ENCODE measurements at places on chromosomes 12 and 14. TPM values are rescaled to one million over a fixed set of nuclear protein-coding genes. Genes with fewer than 3 reads are reported as not detected.

CLEC2A gene
- not detected for total RNA-seq

AMN1 gene
- 9.6 TPM for total RNA-seq

FBRSL1 gene
- 90.8 TPM for total RNA-seq

MYF6 gene
- not detected for total RNA-seq

PPHLN1 gene
- 59.2 TPM for total RNA-seq

DAO gene
- total RNA-seq: not detected

PTCSC3 gene
- total RNA-seq: not detected

GPR135 gene
- total RNA-seq: 1.8 TPM

INSM2 gene
- total RNA-seq: not detected

CMAS gene
- total RNA-seq: 46.7 TPM

CNOT2 gene
- total RNA-seq: 78.8 TPM

GNB3 gene
- 17.3 TPM for total RNA-seq

HSPB8 gene
- 3.0 TPM for total RNA-seq

KRT73 gene
- total RNA-seq: not detected

MYBPC1 gene
- not detected for total RNA-seq

CCDC198 gene
- total RNA-seq: not detected

KCNH5 gene
- total RNA-seq: 0.09 TPM

GRCh38 chr12:94258593-94258992, 110.2 kb downstream of the PLXNC1 start:
- no peak for DNase-seq

DNA sequence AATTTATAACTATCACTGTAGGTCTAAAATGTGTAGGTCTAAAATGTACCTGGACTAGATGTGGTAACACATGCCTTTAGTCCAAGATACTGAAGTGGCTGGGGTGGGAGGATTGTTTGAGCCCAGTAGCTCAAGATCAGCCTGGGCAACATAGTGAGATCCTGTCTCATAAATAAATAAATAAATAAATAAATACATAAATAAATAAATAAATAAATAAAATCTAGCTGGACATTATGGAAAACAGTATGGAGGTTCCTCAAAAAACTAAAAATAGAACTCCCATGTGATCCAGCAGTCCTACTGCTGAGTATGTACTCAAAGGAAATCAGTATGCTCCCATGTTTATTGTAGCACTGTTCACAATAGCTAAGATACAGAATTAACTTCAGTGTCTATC, 24.0 kb downstream of the PDE3A start:
- no peak for DNase-seq

DNA sequence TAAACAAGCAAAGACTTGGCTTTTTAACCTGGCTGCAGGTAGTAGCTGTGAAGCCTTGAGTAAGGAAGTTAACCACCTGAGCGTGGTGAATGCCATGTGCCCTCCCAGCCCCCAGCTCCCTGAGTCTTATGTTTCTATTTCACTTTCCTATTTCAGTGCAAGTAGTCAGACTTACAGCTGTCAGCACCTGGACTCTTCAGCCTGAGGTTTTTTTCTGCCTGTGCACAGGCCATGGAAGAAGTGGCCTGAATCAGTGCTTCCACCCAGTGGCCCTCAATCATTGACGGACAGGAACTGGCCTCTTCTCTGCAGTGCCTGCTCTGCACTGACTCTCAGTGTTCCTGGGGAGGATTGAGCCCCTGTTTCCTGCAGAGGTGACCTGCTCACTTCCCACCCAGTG, 796.4 kb downstream of the MED13L start:
- DNase-seq: no peak

GRCh38 chr14:77409131-77409533, 14.2 kb downstream of the NOXRED1 start:
- peak; percentile 48 for DNase-seq

DNA sequence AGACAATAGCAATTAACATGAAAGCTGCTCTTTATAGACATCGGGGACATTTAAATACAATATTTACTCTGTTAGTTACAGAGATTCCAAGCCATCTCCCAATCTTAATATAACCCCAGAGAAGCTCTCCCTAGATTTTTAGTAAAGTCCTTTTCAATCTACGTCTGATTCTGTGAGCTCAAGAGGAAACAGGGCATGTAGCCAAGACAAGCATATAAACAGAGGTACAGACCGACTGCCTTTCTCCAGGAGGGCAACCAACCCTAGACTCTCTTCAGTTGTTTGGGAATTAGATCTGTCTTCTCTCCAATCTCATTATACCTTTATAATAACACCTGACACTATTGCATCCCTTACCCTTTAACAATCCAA, 57.4 kb downstream of the TMTC1 start:
- no peak for DNase-seq

- DNase-seq: no peak
Observed at GRCh38 chr12:56222531-56222895, 791 bp upstream of the RNF41 start.

- DNase-seq: no peak
Observed at GRCh38 chr14:61186341-61187195, 94.6 kb downstream of the TMEM30B start.

DNA sequence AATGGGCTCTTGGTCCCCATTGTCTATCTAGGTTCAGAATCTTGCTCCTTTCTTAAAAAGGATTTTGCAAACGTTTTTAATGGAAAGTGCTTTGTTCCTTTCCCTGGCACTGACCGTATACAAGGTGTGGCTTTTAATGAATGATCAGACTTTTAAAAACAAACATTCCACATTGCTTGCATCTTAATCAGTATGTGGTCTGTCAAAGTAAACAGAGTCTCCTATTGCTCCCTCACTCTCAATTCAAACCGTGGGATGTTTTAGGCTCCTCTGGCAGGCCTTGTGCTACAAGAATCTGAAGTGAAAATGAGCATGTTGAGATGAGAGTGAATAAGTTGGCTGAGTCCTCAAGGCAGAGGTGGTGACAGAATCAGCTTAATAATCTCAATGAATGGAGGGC, 107.0 kb downstream of the VRK1 start:
- DNase-seq: no peak

DNA sequence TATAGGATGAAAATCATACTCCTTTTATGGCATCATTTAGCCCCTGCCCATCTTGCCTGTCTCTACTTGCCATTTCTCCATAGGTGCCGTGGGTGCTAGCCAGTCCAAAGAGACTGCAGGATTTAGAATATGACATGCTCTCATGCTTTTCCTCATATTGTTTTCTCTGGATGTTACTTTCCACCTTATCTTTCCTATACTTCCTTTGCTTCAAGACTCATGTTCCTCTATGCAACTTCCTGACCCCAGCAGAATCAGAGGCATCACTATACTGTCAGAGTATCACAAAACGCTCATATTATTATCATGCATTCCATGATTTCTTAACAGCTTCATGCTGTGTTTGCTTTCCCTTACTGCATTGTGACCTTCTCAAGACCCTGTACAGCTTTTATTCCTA, 220.8 kb upstream of the ABCD2 start:
- no peak for DNase-seq

- no peak for DNase-seq
Observed at GRCh38 chr12:67442347-67442841, 173.2 kb downstream of the CAND1 start.

DNA sequence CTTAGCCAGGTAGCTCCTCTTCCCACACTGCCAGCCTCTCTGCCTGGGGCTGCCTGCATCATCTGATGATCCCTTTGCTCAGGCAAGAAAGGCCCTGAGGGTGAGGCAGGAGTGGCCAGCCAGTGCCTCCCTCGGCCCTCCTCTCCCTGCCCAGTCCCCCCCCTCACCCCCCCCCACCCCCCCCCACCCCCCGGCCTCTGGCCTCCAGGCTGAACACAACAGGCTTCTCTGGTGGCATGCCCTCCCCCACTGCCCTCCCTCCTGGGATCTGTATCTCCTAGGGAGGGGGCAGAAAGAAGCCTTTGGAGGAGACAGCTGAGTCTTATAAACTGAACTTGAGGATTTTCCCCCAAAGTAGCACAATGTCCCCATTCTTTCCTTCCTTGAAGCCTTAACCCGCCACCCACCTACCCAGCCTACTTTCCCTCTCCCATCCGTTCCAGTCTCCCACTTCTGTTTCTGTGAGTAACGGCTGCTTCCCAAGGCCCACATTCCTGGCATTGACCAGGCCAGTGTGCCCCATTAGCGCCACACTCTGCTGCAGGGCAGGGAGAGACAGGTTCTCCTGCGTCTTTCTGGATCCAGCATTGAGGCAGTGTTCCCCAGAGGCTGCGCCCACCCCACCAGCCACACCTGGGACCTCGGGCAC, 82.1 kb downstream of the B4GALNT3 start:
- DNase-seq: no peak

DNA sequence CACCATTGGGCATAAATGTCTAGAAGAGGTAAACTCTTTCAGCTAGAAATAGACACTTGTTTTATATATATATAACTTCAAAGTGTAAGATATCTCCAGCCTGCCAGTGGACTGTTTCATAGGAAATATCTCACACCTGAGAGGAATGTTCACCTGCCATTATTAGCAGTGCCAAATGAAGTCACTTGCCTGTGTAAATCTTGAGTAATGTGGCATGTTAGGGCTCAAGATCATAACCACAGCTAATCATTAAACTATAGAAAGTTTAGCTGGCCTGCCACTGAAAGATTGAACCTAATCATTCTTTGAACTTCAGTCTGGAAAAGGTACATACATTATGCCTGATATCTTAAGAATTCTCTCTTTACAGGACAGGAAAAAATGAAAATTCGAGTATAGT, 25.5 kb upstream of the KCNJ8 start:
- DNase-seq: no peak

DNA sequence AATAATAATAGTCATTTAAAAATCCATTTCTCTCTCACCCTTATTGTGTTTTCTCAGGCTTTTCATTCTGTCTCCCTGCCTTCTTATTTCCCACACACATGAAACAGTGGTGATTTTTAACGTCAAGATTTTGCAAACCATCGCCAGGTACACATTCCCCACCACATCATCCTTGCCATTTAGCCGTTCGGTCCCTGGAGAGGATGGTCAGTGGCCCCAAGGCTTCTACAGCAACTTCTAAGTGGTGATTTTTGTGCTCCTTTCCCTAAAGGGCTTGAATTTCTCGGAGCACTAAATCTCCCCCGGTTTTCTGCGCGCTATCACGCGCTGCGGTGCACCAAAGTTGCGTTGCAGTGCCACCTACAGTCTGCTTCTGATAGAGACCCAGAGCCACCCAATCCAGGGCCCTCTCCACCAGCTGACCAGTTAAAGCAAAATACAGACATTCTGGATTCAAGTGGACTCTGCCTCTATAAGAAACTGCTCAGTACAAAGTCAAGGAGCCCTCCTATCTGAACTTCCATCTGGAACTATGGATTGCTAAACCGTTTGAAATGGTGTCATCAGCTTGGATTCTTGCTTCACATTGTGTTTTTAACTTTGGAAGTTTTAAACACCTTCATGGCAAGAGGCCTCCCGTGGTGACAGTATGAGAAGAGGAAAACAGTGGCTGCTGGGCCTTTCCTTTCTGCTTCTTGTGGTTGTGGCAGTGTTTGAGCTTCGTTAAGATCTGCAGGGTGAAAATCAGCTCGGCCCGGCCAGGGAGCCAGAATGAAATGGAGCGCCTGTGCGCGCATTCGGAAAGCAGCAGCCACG, 234.0 kb downstream of the SPTSSA start:
- peak; percentile 69 for DNase-seq

DNA sequence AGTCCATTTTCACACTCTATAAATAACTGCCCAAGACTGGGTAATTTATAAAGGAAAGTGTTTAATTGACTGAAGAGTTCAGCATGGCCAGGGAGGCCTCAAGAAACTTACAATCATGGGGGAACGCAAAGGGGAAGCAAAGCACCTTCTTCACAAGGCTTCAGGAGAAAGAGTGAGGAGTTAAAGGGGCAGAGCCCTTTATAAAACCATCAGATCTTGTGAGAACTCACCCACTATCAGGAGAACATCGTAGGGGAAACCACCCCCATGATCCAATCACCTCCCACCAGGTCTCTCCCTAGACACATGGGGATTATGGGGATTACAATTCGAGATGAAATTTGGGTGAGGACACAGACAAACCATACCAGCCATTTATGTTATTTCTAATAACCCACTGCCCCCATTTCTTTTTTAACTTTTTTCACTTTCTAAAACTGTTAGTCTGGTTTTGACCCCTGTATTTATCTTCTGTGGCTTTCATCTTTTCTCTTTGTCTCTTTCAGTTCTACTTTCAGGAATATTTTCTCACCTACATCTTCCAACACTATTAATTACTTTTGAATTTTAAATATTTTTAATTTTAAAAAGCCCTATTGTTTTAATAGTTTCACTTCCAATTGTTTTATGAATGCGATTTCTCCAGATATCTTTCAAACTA, 44.5 kb downstream of the WDR89 start:
- DNase-seq: no peak

DNA sequence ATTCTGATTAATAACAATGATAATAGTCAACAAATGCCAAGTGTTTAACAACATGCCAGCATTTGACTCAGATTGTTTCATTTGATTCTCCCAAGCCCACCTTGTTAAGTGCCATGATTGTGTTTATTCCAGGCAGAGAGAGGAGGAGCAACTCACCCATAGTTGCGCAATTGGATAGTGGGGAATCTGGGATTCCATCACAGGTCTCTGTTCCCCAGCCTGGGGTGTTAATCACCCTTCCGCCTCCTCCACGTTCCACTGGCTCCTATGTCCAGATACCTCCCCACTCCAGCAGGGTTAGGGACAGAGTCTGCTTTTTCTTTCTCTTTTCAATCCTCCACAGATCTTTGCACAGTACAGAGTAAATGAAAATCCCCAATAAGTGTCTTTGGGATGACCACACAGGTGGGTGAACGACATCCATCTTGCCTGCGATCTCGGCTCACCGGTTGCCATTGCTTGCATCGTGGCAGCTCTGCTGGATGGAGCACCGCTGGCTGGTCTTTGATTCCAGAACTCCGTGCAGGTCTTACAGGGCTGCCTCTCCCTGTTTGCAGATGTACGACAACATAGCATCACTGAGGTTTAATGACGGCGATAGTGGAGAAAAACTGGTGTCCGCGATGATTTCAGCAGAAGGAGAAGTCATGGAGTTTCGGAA, 78.8 kb downstream of the DNAH10 start:
- no peak for DNase-seq

- no peak for DNase-seq
Observed at GRCh38 chr12:114963846-114964245, 279.9 kb upstream of the TBX3 start.

DNA sequence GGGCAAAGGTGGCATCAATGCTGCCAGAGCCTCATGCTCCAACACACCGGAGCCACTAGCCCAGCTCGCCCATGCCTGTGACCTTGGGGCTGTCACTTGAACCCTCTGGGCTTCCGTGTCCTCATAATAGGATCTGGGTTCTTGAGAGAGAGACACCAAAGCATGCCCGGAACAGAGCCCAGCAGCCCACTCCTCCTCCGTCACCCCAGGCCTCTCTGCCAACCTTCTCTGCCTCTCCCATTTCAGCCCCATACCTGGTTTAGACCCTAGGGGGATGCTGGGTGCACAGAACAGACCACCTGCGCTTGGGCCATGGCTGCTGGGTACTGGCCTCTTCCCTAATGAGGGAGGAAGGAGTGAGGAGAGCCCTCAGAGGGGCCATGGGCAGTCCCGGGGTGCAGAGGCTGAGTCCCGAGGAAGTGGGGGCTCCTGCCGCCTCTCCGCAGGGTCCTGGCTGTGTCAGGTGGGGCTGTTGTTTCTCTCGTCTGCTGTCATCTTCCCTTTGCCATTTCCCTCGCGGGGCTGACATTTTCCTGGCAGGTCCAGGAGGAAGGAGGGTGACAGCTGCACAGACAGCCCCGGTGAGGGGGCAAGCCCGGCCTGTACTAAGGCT, 172.4 kb upstream of the RTL1 start:
- no peak for DNase-seq
